Suprapubic skin (tissue), 4 donors: ENCODE measurements at places on chromosomes 16 and 17. TPM values are rescaled to one million over a fixed set of nuclear protein-coding genes. Genes with fewer than 3 reads are reported as not detected.

The CCL2 gene
- 26.9 TPM for total RNA-seq

DNA sequence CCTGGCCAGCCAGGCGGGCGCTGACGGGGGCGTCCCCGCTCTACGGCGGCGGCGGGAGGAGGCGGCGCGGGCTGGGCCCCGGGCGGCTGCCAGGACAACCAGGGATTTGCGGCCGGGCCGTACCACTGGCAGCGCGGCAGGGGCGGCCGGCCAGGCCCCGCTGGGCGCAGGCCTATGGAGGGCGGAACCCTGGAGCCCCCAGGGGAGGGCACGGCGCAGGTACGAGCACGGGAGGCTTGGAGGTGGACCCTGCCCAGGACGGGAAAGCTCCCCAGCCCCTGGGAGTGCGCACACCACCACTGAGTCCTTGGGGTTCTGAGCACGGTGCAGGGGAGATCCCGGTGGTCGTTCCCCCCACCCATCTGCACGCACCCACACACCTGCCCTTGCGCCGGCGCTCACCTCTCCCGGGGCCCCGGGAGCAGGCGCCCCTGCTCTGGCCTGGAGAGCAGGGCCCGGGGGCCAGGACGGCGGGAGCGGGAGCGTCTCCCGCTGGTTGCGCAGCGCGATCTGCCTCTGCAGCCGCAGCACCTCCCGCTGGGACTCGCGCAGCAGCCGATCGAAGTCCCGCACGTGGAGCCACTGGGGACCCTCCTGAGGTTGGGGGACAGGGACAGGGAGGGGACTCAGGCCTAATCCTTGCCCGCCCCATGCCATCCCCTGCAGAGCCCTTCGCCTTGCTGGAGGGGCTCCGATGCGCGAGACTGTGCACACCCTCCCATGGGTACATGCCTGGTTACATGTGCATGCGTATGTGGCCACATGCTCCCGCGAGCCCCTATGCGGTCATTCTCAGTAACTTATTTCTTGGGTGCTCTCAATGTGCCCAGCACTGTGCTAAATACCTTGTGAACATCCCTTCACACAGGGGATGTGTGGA, 3.9 kb downstream of the TSPOAP1 start:
- DNase-seq, result no peak

GRCh38 chr16:56675685-56676210, 6.1 kb downstream of the MT1H start:
- DNase-seq, result no peak

The G6PC1 gene
- total RNA-seq, result not detected

The KRTAP9-8 gene
- 27.1 TPM for total RNA-seq

DNA sequence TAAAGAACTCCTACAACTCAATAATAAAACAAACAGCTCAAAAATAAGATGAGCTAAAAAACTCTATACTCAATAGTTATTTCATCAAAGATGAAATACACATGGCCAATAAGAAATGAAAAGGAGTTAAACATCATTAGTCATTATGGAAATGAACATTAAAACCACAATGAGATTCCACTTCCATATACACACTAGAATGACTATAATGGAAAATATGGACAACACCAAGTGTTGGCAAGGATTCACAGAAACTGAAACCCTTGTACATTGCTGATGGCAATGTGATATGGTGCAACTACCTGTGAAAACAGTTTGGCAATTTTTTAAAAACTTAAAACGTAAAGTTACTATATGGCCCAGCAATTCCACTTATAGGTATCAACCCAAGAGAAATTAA, 91.4 kb downstream of the GRIN2A start:
- no peak for DNase-seq

DNA sequence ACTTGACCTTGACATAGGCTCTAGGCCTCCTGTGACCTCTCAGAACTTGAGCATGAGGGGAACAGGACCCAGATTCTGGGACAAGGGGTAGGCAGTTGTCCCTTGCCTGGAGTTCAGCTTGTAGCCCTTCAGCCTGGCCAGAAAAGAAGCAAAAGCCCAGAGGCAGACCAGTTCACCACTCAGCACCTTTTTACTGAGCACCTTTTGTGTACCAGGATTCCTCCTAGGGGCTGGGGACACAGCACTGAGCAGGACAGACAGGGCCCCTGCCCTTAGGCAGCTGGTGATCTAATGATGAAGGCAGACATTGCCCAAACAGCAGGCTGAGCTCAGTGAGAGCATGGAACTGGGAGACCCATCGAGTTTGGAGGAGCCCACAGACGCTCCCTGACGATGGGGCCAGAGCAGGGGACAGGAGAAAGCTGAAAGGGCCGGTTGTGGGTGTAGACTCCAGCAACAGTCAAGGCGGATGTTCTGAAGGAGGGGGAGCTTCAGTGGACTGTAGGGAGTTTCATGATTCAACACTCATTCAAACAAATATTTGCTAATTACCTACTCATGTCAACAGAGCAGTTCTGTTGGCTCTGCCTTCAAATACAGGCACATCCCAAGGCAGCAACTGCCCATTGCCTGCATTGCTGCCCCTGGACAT, 32.0 kb downstream of the SBK1 start:
- no peak for DNase-seq

- peak; percentile 72 for DNase-seq
Measured at GRCh38 chr16:83603723-83604570, 203.8 kb upstream of the HSBP1 start.

DNA sequence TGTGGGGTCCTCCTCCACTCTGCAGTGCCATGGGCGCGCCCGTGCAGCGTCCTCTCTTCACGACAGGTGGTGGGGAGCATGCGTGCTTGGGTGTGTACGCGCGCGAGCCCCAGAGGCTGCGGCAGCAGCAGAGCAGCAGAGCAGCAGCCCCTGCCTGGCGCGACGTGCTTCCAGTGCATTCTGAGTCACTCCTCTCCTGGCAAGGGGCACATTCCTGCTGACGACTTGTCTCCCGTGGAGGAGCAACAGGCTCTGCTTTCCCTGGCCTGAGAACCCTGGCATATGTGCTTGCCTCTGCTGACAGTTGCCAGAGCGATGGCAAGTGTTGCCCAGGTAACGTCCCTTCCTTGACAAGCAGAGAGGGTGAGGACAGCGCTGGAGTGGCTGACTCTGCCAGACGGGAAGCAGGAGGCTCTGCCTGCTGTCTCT, 133.8 kb upstream of the PLCG2 start:
- DNase-seq, result peak; percentile 80

DNA sequence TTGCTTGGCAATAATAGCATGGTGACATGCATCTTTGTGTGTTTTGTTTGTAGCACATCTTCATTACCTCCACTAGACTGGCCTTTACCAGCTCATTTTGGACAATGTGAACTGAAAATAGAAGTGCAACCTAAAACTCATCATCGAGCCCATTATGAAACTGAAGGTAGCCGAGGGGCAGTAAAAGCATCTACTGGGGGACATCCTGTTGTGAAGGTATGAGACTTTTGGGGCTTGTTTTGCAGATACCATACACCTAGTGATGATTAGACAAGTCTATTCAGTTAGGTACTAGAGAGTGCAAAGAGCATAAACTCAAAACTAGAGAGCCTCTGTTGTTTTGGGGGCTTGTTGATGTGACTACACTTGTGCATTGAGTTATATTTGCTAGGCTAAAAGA, 41.2 kb downstream of the NFATC3 start:
- no peak for DNase-seq

DNA sequence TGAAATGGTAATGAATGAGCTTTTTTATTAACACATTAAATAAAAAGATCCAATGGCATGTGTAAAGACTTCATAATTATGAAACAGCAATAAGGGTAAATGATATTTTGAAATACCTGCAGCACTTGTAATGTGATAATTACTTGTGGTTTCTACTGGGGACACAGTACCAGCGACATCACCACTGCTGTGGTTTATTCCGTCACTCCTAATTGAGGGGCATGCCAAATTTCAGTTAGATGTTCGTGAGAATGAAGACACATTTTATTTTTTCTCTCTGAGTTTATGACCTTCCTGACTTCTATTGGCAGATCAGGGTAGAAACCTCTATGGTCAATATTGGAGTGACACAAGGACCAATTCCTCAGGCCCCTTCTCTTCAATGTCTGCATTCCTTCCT, 131.9 kb upstream of the XYLT1 start:
- DNase-seq, result no peak

The KRTAP1-5 gene
- 199 TPM for total RNA-seq

The C17orf67 gene
- total RNA-seq, result 3.7 TPM

GRCh38 chr17:33949100-33949499, 306.0 kb upstream of the CCL2 start:
- peak; percentile 24 for DNase-seq

- DNase-seq, result no peak
Measured at GRCh38 chr16:85072076-85072860, 40.0 kb downstream of the CIBAR2 start.

GRCh38 chr17:60390925-60391470, 935 bp downstream of the USP32 start:
- DNase-seq, result no peak

The SCGB1C2 gene
- total RNA-seq, result not detected

DNA sequence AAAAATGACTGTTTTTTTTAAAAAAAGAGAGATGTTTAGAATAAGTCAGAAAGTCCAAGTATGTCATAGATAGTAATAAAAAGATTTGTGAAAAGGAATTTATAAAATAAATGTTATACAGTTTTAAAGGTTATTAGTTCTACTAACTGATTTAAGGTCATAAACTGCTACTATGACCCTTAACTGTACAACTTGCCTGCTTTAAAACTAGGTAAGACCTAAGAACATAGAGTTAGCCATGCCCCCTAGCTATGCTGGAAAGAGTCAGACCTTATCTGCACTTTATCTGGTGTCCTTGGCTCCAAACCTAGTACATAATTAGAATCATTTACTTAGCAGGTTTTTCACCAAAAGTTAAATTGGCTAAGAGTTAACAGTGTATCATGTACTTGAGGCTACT, 23.5 kb upstream of the SLC6A2 start:
- DNase-seq, result no peak

DNA sequence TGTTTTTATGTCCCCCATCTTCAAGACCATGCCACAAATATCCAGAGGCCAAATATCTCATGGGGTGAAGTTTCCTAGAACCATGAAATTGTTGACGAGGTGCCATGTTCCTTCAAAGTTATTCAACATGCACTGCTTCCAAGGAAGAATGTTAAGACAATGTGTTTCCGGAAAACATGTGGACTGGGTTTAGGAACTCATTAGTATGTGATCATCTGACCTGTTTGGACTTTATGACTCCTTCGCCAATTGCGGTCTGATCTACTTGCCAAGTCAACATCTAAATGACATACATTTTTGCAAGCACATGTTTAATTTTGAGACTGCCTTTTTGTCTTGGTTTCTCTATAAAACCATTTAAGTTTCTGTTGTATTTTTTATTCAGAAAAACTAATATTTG, 234.8 kb downstream of the MAF start:
- no peak for DNase-seq

The GNAO1 gene
- 5.5 TPM for total RNA-seq

DNA sequence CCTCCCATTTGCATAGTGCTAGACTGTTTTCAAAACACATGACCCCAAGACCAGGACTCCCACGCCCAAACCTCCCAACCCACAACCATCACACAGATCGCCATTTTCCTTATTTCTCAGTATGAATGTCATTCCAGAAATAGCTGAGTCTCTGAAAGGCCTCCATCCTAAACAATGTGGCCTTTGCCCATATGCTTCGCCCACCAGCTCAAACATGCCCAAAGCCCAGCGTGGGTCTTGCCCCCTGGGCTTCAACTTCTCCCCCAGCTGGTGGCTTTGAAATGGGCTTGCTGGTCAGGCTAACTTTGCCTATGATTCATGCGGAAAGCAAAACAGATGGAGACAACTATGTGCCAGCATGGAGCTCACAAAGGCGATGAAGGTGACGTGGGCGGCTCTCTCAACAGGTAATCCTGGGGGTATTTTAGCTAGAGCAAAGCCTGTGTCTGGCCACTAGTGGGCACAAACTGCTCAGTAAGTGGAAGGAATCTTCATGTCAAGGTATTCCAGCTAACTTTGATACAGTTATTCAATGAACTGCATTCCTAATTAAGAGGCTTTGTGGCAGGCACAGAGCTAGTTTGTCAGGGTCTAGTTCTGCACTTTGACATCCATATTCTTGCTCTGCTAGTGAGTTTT, 17.1 kb downstream of the PMP22 start:
- DNase-seq, result no peak

The KRTAP4-6 gene
- total RNA-seq, result 9.0 TPM

The PRSS22 gene
- 4.8 TPM for total RNA-seq

- DNase-seq, result no peak
Measured at GRCh38 chr17:74607221-74607620, 15.1 kb upstream of the CD300LD start.

The NPIPB9 gene
- total RNA-seq, result 5.4 TPM

DNA sequence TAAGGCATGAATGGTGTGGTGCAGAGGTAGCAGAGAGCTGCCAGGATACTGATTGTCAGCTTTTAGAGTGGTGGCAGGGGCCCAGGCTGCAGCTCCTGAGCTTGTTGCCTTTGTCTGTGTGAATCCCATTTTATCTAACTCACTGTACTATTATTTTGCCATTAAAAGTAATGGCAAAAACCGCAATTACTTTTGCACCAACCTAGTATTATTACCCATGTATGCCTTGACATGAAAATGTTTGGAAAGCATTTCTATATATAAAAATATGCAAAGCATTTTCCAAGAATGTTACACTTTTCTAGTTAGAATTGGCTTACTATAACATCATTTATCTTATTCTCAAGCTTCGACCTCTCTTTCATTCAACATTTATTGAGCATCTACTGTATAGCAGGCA, 308.1 kb upstream of the MYOCD start:
- DNase-seq, result no peak

DNA sequence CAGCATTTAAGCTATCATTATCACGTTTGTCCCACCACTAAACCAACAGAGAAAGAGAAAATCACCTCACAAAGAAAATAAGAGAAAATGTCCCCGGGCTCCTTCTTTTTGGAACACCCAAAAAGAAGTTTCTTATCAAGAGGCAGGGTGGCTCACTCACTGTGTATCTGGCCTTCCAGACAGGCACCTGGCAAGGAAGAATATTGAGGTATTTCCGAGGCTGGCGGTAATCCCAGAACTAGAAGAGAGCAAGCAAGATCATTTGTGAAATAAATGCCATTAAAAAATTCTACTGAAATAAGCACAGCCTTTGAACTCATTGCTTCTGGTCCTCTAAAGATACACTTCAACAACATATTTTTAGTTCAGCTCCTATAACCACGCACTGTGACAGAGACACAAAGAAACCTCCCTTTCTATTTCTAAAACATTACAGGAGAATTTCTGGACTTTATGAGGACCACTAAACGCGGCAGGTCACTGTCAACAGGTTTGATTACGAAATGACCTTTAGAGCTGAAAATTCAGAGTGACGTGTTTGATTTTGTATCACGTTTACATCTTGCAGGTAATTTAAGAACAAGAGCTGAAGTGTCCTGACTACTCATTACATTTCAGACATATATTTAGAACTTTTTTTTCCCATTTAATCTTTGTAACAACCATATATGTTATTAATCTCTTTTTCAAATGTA, 61.0 kb downstream of the WDR59 start:
- DNase-seq, result no peak

DNA sequence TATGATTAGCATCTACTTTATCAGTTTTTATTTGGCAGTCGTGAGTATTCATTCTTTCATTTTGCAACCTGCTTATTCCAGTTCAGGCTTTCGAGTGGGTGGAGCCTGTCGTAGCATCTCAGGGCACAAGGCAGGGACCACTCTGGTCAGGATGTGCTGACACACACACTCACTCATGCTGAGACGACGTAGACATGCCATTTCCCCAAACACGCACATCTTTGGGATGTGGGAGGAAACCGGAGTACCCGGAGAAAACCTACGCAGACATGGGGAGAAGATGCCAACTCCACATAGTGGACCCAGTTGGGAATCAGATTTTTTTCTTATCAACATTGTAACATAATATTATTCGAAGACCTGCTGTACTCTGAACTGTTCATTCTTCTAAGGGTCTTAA, 756.5 kb upstream of the RBFOX1 start:
- no peak for DNase-seq

The ITGA3 gene
- 171 TPM for total RNA-seq

The CACNG3 gene
- total RNA-seq, result not detected

The KRTAP9-4 gene
- total RNA-seq, result 18.8 TPM

The TRIM37 gene
- 11.1 TPM for total RNA-seq
